Mesendoderm (in vitro differentiated cells): ENCODE measurements at places on chromosomes 6 and 20.

DNA sequence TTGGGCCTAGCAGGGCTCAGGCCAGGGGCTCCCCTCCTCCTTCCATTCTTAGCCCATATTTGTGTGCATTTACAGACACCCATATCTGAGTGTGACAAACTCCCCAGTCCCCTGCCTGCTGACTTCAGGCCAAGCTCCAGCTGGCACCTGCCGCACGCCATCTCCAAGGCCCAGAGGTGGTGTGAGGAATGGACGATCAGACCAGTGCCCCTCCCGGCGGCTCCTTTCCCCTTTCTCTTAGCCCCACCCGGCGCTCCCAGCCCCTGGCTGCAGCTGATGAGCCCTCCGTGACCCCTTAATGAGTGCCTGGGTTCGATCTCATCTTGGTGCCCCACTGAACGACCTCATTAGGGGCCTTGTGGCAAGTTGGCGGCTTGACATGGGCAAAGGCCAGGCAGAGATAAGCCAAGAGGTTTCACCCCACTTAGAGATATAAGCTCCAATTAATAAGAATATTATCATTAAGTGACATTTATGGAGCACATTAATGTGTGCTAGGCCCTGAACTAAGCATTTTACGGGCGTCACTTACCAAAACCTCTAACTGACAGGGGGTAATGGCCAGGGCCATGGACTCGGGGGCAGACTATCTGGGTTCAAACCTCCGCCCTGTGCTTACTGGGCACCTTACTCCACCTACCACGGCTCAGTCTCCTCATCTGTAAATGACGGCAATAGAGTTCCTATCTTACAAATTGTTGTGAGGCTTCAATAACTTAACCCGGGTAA is 17.5 kb downstream of the ADA start:
- DNase-seq: no peak

GRCh38 chr6:137303441-137303840 is 84.3 kb upstream of the IFNGR1 start:
- no peak for DNase-seq

GRCh38 chr6:137795501-137795900 is 71.6 kb upstream of the TNFAIP3 start:
- no peak for DNase-seq

DNA sequence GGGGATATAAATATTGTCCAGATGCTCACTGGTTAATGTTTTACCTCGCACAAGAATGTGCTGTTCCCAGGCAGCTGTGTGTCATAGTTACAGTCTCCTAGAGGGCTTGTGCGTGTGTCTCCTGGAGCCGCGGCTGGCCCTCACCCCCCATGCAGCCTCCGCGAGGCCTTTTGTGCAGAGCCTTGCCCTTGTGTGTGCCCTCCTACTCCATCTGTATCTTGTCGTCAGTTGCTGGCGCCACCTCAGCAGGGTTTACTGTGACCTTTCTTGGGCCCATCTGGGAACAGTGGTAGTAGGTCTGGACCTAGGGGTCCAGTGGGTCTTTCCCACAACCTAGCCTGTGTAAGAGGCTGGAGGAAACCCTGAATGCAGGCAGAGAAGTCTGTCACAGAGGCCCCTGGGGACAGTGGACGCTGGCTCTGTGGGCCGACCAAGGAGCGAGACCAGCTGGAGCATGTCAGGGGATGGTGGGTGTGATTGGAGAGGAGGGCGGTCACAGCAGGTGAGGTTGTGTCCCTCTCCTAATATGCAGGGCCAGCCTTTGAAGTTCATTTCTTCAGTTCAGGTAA is 35.2 kb downstream of the PPP1R14C start:
- no peak for DNase-seq

- peak; percentile 31 for DNase-seq
Measured at GRCh38 chr20:34262488-34263288, 21.5 kb downstream of the ASIP start.

GRCh38 chr6:157232161-157232895 is 91.0 kb downstream of the TMEM242 start:
- DNase-seq: no peak
